ENCODE measurements at places on chromosomes 13 and 19. TPM values are rescaled to one million over a fixed set of nuclear protein-coding genes. Genes with fewer than 3 reads are reported as not detected.

The C19orf12 gene
- 24.9 TPM for total RNA-seq

The CLEC4M gene
- total RNA-seq = not detected

The PCDH17 gene
- 1.3 TPM for total RNA-seq

The ZNF701 gene
- 13.0 TPM for total RNA-seq

The DPP9 gene
- 51.2 TPM for total RNA-seq

The DKKL1 gene
- not detected for total RNA-seq

The SGCG gene
- not detected for total RNA-seq

GRCh38 chr19:48123907-48124651 is 13.5 kb upstream of the PLA2G4C start:
- no peaks in the 10 kb centered on the region for H3K27me3 ChIP-seq
- peaks cover 37% of the 10 kb centered on the region for H3K36me3 ChIP-seq
- DNase-seq = no peak
- H3K4me3 ChIP-seq = no peak overlapping the region

- H3K27ac ChIP-seq = no peak overlapping the region
- no peak overlapping the region for H3K4me3 ChIP-seq
- peaks cover 4% of the 10 kb centered on the region for H3K4me1 ChIP-seq
- DNase-seq = no peak
Observed at GRCh38 chr13:43270130-43270830, 246.9 kb downstream of the DNAJC15 start.

- H3K36me3 ChIP-seq = peaks cover 14% of the 10 kb centered on the region
- H3K4me3 ChIP-seq = peak overlapping the region; percentile 96
- no peak for DNase-seq
- H3K27me3 ChIP-seq = no peaks in the 10 kb centered on the region
- peak overlapping the region; percentile 82 for H3K27ac ChIP-seq
Observed at GRCh38 chr19:35545855-35546381, 492 bp downstream of the TMEM147 start.

- no peaks in the 10 kb centered on the region for H3K36me3 ChIP-seq
- no peak overlapping the region for H3K27ac ChIP-seq
- H3K4me3 ChIP-seq = no peak overlapping the region
- DNase-seq = no peak
- H3K4me1 ChIP-seq = no peaks in the 10 kb centered on the region
Observed at GRCh38 chr19:13430790-13431582, 75.3 kb downstream of the CACNA1A start.

DNA sequence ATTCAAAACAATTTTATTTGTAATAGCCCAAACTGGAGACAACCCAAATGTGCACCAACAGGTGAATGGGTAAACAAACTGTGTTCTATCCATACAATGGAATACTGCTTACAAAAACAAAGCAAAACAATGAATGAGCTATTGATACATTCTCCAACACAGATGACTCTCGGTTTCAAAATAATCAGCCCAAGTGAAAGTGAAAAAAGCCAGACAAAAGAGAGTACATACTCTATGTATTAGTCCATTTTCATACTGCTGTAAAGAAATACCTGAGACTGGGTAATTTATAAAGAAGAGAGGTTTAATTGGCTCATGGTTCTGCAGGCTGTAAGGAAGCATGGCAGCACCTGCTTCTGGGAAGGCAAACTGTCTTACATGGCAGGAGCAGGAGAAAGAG is 65.2 kb upstream of the LRCH1 start:
- no peak overlapping the region for H3K4me3 ChIP-seq
- no peaks in the 10 kb centered on the region for H3K27me3 ChIP-seq
- H3K27ac ChIP-seq = no peak overlapping the region
- peaks cover 6% of the 10 kb centered on the region for H3K4me1 ChIP-seq
- no peaks in the 10 kb centered on the region for H3K36me3 ChIP-seq

DNA sequence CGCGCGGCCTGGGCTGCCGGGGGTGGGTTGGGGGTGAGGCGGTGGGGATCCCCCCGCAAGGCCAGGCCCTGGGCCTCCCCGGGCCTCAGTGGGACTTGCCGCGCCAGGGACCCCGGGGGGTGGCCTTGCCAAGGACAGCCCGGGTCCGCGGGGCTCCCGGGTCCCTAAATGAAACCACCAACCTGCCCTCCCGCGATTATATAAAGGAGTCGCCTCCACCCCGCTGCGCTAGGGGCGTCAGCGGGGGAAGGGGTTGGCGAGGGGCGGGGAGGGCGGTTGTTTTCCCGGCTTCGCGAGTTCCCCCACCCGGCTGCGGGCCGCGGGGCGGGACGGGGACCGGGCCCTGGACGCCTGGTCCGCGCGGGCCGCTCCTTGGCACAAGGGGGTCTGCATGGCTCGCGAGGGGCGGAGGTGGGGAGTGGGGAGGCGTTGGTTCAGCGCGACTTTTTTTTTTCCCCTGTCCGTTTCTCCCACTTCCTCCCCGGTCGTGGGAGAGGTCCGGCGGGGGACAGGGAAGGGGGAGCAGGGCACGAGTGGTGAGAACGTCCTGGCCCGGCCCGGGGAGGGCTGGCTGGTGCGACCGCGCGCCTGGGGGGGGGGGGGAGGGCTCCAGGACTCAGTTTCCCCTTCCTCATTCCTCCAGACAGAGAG is 822 bp upstream of the ZBTB7A start:
- peaks cover 35% of the 10 kb centered on the region for H3K4me1 ChIP-seq
- no peaks in the 10 kb centered on the region for H3K36me3 ChIP-seq
- no peaks in the 10 kb centered on the region for H3K27me3 ChIP-seq
- no peak for DNase-seq
- H3K27ac ChIP-seq = peak overlapping the region; percentile 97

DNA sequence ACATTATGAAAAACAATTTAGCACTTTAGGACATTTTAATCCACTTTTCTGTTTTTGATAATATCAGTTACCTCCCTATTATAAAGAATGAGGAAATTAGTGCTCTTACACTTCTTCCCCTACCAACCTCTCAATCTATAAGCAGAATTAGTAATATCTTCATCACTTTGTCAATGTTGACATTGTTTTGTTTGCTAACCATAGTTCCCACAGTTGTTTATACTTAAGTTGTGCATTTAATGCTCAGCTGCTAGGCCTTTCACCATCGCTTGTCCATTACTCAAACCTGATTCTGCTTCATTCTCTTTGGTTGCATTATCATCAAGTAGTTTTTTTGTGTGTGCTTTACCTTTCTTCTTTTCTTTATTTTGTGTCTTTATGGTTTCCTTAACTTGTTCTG is 132.1 kb downstream of the CDK8 start:
- no peaks in the 10 kb centered on the region for H3K4me1 ChIP-seq
- no peak for DNase-seq
- H3K4me3 ChIP-seq = no peak overlapping the region
- H3K27me3 ChIP-seq = no peaks in the 10 kb centered on the region

GRCh38 chr13:68636784-68637183 is 1406.6 kb upstream of the PCDH9 start:
- no peaks in the 10 kb centered on the region for H3K4me1 ChIP-seq
- no peak overlapping the region for H3K27ac ChIP-seq
- H3K27me3 ChIP-seq = no peaks in the 10 kb centered on the region

- H3K4me3 ChIP-seq = no peak overlapping the region
- no peaks in the 10 kb centered on the region for H3K4me1 ChIP-seq
- DNase-seq = no peak
- H3K27me3 ChIP-seq = no peaks in the 10 kb centered on the region
- H3K36me3 ChIP-seq = no peaks in the 10 kb centered on the region
Observed at GRCh38 chr13:101264931-101265330, 151.4 kb downstream of the NALCN start.

- no peak overlapping the region for H3K4me3 ChIP-seq
- H3K4me1 ChIP-seq = no peaks in the 10 kb centered on the region
- H3K27ac ChIP-seq = no peak overlapping the region
- H3K27me3 ChIP-seq = no peaks in the 10 kb centered on the region
Observed at GRCh38 chr13:42495255-42495654, 78.7 kb upstream of the TNFSF11 start.

DNA sequence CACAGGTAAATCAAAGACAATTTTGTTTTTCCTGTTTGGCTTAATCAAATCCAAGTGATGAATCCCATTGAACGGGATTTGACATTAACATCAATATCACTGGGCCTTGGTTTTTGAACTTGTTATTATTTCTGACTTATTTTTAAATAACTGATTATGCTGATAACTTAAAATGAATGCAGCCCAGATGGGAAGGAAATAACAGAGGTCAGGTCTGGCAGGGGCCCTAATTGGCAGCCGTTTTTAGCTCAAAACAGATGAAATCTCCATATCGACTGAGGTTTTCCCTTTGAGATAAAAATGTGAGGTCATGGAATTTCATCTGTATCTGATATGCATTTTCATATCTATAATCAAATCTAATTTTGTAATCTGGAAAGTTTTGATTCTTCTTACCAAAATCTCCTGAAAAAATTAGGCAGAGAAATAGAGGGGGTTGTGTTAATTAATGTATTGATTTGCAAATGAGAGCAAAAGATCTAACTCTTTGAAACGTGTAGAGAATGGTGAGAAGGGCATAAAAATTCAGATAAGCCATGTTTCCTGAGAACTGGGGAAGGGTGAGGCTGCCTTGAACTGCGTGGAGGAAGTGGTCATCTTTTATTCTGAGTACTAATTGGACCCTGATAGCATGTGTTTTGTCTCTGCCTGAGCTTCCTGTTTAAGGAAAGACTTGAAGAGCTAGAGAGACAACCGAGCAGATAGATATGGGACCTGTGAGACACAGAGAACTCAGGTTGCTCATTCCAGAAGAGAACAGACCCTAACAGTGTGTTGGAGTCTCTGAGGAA is 98.2 kb upstream of the C1QTNF9B start:
- H3K27ac ChIP-seq = no peak overlapping the region
- H3K4me3 ChIP-seq = no peak overlapping the region
- DNase-seq = no peak
- no peaks in the 10 kb centered on the region for H3K27me3 ChIP-seq

DNA sequence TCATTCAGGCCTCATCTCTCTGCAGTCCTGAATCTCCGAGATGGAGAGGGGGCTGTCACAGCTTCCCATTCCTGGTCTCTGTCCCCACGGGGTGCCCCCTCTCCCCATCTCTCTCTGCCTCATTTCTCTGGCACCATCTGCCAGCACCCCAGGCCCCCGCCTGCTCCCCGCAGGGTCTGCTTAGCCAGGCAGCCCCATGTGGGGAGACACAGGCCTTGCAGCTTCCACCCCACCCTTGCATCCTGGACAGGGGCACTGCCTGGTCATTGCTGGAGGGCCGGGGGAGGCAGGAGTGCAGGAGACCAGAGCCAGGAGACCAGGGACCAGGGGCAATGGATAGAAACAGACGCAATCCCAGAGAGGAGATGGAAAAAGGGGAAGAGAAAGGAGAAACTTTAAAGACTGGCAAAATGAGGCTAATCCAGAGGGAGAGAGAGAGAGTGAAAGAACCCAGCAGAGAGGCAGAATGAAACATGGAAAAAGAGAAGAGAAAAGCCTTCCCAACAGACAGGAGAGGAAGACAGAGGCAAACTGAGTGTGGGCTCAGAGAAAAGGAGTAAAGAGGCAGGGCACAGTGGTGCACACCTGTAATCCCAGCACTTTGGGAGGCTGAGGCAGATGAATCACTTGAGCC is 8.8 kb upstream of the GIPR start:
- H3K27me3 ChIP-seq = peaks cover 7% of the 10 kb centered on the region
- no peak overlapping the region for H3K4me3 ChIP-seq
- H3K27ac ChIP-seq = no peak overlapping the region
- H3K4me1 ChIP-seq = no peaks in the 10 kb centered on the region
- no peaks in the 10 kb centered on the region for H3K36me3 ChIP-seq
- DNase-seq = no peak

- no peak overlapping the region for H3K4me3 ChIP-seq
- DNase-seq = no peak
Observed at GRCh38 chr13:84670245-84670644, 788.0 kb upstream of the SLITRK1 start.

GRCh38 chr19:29620931-29621351 is 14.9 kb downstream of the POP4 start:
- H3K4me1 ChIP-seq = no peaks in the 10 kb centered on the region
- H3K27me3 ChIP-seq = no peaks in the 10 kb centered on the region
- no peak overlapping the region for H3K4me3 ChIP-seq
- DNase-seq = no peak
- H3K27ac ChIP-seq = no peak overlapping the region
- peaks cover 8% of the 10 kb centered on the region for H3K36me3 ChIP-seq

DNA sequence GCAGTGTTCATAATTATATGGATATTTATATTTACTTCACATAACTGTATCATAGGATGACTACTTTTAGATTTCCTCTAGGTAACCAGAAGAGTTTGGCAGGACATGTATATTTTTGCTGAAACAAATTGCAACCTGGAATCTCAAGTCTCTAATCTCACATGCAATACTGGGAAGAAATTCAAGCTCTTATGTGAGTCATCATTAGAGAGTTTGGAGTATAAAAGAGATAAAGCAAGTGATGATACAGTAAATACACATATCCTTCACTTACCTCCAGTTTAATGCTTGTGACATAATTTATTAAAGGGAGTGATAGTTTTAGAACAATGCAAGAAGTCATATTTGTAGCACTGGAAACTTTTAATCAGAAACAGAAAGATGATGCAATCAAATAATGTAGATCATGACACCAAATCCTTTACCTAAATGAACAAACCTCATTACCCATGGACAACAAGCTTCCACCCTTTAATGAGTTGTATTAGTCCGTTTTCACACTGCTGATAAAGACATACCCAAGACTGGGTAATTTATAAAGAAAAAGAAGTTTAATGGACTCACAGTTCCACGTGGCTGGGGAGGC is 15.8 kb upstream of the OR7A17 start:
- no peak overlapping the region for H3K4me3 ChIP-seq
- no peak overlapping the region for H3K27ac ChIP-seq
- H3K4me1 ChIP-seq = no peaks in the 10 kb centered on the region
- no peaks in the 10 kb centered on the region for H3K36me3 ChIP-seq
- no peak for DNase-seq

GRCh38 chr13:100338275-100338674 is 249.4 kb downstream of the PCCA start:
- no peaks in the 10 kb centered on the region for H3K4me1 ChIP-seq
- DNase-seq = no peak
- peaks cover 7% of the 10 kb centered on the region for H3K36me3 ChIP-seq
- H3K27me3 ChIP-seq = no peaks in the 10 kb centered on the region
- no peak overlapping the region for H3K27ac ChIP-seq
- no peak overlapping the region for H3K4me3 ChIP-seq

DNA sequence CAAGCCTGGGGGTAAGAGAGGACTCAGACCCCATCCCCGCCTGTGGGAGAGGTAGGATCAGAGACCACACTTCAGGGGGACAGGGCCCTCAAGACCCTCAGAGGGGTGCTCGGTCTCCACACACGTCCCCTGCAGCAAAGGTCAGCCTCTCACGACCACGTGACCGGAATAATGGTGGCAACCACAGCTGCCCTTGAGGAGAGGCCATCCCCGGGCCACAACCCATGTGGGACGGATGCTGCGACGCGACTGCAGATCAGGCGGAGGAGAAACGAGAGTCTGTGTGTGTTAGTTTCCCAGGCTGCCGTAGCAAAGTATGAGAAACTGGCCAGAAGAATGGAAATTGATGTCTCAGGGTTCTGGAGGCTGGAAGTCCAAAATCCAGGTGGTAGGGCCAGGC is 8.9 kb downstream of the MED25 start:
- H3K27me3 ChIP-seq = no peaks in the 10 kb centered on the region
- H3K4me1 ChIP-seq = no peaks in the 10 kb centered on the region
- peaks cover 65% of the 10 kb centered on the region for H3K36me3 ChIP-seq
- no peak overlapping the region for H3K4me3 ChIP-seq
- no peak overlapping the region for H3K27ac ChIP-seq
- DNase-seq = no peak

Data from suprapubic skin (tissue), 4 donors.